HEK293T (cell line): ENCODE measurements at places on chromosomes 5 and 9.

- DNase-seq: no peak
These were observed 296.8 kb downstream of the EBF1 start for GRCh38 chr5:158802941-158803341.

DNA sequence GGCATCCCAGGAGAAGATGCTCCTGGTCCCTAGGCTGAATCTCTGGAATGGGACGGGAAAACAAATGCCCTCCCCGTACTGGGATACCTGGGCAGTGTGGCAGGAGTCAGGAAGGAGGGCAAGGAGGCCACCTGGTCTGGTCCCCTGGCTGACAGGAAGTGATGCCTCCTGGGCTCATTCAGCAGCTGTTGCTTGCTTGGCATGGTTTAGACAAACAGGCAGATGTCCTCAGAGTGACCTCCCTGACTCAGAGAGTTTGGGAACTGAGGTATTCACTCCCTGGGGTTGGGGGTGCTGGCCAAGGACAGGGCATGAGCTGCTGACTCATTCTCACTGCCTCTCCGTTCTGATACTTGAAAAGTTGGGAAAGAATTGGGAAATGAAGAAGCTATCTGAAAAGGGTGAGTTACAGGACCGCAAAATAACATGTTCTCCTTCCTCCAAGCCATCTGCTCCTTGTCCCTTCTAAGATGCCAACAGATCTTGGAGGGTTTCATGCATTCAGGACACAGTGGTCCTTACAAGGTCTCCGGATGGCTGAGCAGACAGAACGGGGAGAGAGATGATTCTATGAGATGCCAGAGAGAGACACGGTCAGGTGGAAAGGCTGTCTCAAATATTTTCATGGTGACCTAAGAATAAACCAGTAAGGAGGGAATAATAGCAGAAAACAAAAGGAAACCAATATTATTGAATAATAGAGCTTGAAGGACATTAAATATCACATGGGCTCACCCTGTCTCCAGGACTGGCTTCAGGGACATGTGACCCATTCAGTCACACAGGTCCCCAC is 534.5 kb downstream of the BNC2 start:
- DNase-seq: no peak

GRCh38 chr5:74594137-74595040 is 46.1 kb downstream of the ENC1 start:
- no peak for DNase-seq

- DNase-seq: no peak
These were observed 276.3 kb downstream of the EPB41L4A start for GRCh38 chr5:112142769-112143270.
